ENCODE measurements at places on chromosomes 13 and 19. TPM values are rescaled to one million over a fixed set of nuclear protein-coding genes. Genes with fewer than 3 reads are reported as not detected.

Gene PGLYRP2
- not detected for total RNA-seq

Gene HSPB6
- total RNA-seq = 104 TPM

Gene CDX2
- total RNA-seq = not detected

- no peak for DNase-seq
Measured at GRCh38 chr13:87052731-87053130, 618.4 kb upstream of the SLITRK5 start.
